ENCODE measurements at places on chromosomes 3 and 15.
A peak's percentile ranks its signal among the peaks of the same experiment; 100 is the strongest.

DNA sequence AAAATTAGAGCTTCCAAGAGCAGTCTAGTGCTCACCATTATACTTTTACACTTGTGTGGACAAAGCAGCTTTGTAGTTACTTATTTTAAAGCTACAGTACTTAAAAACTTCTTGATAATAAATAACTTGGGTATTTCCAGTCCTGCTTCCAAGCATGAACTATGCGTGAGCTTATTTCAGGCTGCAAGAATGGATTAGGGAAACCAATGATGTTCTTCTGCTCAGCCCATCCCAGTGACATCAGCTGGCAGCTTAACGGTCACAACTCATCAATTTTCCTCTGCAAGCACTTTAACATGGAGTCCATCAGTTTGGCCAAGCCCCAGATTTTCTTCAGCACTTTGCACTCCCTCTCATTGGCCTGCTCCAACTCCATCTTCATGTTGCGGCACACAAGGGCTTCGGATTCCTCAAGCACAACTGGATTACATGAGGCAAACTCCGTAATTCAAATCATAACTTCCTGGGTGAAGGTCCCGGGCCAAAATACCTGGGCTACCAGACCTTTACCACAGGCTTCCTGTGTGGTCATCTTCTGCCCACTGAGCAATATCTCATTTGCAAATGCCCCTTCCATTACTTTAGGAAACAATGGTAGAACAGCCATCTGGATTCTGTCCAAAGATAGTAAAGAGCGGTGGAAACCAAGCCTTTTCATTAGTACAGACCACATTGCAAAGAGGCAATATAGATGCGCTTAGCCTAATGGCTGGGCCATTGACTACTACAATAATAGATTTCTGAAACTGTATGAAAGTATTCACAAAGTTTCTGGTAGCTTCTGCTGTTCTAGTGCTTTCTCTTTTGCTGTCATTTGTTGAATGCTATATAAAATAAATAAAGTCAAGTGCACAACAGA lies 87.5 kb upstream of the DAZL start:
- no peak for DNase-seq

- no peak for DNase-seq
Measured at GRCh38 chr3:170421111-170421641, 2.5 kb downstream of the CLDN11 start.

DNA sequence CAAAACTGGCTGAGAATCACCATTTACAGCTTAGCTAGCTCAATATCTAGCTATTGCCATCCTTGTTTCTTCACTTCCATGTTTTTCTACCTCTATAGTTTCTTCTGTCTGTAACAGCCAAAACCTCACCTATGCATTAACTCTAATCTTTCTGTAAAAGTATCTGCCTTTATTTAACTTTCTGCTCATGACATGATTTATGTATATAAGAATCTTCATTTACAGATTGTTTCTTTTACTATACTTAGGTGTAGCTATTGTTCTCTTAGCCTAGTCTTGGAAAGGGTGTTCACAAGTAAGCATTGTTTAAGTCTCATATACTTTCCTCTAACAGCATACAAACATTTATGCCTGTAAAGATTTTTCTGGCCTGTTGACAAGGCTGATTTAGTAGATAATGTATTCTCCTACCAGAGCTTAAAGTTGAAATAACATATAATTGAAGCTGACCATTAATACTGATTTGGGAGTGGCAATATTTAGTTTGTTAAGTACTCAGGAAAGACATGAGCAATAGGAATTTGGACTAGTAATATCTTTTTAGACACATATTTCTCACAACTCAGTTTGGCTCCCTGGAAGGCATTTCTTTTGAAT lies 9.4 kb downstream of the FILIP1L start:
- no peak for DNase-seq

GRCh38 chr3:4744405-4745234 lies 234.6 kb upstream of the BHLHE40 start:
- no peak for DNase-seq

DNA sequence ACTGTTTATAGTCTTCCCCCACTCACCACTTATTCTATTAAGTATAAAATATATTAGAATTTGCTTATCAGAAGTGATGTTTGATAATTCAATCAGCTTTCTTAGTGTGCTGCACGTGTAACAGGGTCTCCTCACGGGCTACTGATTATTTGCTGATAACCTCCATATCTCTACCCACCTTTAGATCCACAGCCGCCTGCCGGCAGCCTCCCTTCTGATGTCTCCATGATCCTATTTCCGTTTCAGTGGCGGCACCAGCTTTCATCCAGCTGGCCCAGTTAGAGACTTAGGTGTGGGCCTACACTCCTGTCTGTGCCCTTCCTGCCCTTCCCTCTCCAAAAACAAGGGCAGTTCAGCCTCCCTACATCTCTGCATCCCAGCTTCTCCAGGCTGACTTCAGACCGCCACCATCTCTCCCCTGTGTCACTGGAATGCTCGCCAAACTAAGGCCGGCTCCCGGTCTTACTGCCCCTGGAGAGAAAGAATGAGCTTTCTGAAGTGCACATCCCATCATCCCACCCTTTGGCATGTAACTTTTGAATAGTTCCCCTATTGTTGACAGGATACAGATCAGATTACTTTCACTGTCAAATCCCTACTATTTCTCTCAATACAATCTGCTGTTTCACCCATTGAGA lies 76.6 kb upstream of the PRTG start:
- DNase-seq, result no peak

- DNase-seq, result peak; percentile 82
Measured at GRCh38 chr15:48177766-48178647, at the start of gene MYEF2. Gene MYEF2, minus strand, starts transcription at chr15:48178295. Its CDS starts 58 bp downstream, at chr15:48178237.

- no peak for DNase-seq
Measured at GRCh38 chr3:171784387-171784786, 25.9 kb downstream of the PLD1 start.

GRCh38 chr15:71777216-71777943 lies 33.0 kb upstream of the NR2E3 start:
- no peak for DNase-seq

DNA sequence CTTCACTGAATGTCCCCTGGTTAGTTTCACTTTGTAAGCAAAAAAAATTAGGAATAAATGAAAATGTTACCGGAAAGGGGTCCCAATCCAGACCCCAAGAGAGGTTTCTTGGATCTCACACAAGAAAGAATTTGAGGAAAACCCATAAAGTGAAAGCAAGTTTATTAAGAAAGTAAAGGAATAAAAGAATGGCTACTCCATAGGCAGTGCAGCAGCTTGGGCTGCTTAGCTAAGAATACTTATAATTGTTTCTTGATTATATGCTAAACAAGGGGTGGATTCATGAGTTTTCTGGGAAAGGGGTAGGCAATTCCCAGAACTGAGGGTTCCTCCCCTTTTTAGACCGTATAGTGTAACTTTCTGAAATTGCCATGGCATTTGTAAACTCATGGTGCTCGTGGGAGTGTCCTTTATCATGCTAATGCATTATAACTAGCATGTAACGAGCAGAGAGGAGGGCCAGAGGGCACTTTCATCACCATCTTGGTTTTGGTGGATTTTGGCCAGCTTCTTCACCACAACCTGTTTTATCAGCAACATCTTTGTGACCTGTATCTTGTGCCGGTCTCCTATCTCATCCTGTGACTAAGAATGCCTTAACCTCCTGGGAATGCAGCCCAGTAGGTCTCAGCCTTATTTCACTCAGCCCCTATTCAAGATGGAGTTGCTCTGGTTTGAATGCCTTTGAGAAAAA lies 41.0 kb upstream of the CMSS1 start:
- no peak for DNase-seq

DNA sequence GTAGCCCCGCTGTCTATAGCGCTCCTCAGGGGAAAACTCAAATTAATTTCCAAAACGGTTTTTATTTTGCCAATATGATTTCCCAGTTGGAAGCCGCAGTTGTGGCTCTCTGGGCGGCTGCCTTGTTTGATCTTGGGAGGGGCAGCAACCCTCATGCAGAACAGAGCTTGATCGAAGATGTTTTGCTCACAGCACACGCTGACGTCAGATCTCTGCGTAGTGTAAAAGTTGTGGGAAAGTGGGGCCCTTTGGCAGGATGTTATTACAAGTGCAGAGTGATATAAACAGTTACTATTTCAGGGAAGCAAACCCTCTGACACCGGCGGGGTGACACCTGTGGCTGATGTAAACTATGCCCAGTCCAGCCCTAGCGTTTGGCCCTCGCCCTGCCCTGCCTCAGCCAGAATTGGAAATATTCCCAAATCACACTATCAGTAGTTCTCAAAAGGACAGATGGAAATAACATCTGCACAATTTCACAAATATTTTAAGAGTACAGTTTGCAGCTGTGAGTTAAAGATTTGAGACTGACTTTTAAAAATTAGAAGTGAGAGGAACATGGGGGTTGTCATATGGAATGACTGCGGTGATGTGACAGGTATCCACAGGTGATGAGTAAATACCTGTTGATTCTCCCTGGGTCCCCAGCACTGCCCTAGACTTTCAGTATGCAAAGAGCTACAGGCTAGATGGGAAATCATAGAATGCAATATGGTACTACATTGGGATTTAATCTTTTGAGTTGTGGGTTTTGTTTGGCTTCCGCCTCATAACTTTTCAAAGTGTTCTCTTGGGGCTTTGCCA lies 1.7 kb downstream of the SYNM start:
- DNase-seq, result no peak

- DNase-seq, result peak; percentile 63
Measured at GRCh38 chr3:88195951-88196434, 46.2 kb downstream of the C3orf38 start.

DNA sequence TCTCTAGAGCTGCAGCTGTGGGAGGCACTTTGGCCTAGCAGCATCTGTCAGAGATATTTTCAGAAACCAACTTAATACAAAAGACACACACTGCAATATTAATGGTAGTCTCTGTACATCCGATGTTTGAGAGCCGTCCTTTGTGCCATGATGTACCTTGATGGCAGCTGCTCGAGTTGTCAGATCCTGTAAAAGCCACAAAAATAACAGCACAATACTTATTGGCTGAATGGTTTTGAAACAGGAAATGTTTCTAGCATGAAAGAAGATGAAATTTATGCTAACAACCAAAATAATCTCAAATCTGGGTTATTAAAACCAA lies 445.5 kb upstream of the TBL1XR1 start:
- DNase-seq, result no peak

DNA sequence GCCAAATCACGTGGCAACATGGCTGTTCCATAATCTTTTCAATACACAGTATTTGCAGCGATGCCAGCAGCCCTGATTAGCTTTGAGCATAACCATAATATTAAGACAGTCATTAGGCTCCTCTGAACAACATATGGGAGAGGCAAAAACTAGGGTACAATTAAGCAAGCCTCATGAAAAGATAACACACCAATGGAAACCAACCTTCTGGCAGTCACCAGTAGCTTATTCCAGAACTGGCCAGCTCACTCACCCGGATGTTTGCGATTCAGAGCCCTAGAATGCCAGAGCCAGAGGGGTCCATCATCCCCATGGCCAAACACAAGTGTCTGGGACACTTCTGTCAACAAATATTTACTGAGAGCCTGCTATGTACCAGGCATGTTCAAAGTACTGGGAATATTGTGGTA lies 48.8 kb upstream of the PLXND1 start:
- DNase-seq, result no peak

GRCh38 chr3:170809007-170809974 lies 60.7 kb downstream of the RPL22L1 start:
- DNase-seq, result no peak

DNA sequence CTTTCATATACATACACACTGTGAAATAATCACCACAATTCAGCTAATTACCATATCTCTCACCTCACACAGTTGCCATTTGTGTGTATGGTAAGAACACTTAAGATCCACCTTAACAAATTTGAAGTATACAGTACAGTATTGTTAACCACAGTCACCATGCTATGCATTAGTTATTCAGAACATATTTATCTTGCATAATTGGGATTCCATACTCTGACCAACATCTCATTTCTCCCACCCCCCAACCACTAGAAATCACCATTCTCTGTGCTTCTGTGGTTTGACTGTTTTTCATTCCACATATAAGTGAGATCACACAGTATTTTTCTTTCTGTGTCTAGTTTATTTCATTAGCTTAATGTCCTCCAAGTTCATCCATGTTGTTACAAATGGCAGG lies 247.7 kb upstream of the CTNNB1 start:
- DNase-seq, result no peak

GRCh38 chr3:186506857-186507256 lies 37.3 kb downstream of the CRYGS start:
- peak; percentile 69 for DNase-seq

- DNase-seq, result no peak
Measured at GRCh38 chr3:126498929-126499328, 18.6 kb downstream of the UROC1 start.

DNA sequence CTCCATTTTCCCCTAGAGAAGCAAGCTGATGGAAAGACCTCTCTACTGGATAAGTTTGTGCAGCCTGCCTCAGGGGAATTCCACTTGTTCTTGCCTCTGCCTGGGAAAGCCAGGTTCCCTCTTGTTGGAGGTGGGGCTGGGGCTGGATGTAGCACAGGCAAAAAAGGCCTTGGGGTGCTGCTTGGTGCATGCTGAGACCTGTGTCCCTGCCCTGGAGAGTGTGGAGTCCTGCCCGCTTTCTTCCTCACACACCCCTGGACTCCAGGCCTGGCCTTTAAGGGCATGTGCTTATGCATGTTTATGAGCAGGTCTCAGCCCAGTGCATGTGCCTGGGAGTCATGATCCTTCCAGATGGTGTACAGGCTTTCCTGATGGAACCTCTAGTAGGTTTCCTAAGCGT lies 23.5 kb upstream of the JMJD7 start:
- DNase-seq, result no peak

GRCh38 chr15:78142332-78142731 lies 6.8 kb upstream of the IDH3A start:
- no peak for DNase-seq

DNA sequence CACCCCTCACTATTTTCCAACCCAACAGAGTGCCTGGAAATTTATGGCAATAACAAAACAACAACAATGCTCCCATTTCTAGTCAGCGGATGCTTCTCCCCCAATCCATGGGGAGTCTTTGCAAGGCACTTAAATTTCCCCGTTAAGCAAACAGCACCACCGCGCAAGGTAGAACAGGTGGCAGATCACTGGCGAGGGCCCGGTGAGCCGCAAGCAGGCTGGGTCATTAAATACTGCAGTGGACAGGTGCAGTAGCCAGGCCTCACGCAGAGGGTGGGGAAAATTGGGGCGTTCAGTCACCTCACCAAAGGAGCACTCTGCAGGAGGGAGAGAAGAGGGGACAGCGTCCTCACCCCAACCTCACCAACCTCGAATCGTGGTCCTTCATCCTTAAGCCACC lies 147.5 kb downstream of the NTRK3 start:
- DNase-seq, result no peak

- DNase-seq, result no peak
Measured at GRCh38 chr3:150666167-150666566, 37.6 kb downstream of the ERICH6 start.

- no peak for DNase-seq
Measured at GRCh38 chr15:51709031-51709430, 27.7 kb downstream of the SCG3 start.

DNA sequence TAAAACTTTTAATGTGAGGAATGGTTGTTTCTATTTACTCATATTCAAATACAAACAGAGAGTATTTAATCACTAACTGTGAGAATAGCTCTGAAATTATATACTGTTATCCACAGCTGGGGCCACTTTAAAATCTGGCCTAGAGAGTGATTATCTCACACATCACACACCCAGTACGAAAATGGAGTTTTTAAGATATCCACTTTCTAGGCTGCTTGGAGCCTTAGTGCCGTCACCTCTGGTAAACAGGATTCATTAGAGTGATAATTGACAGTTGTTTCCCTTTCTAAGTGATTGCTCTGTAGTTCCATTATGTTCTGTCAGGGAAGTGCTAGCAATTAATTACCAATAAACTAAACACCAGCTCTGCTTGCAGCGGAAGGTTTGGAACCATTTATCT lies 942.4 kb downstream of the FHIT start:
- DNase-seq, result no peak

Measured in stimulated activated CD8-positive, alpha-beta memory T cell treated with anti-CD3 and anti-CD28 coated beads, Interleukin-4, amount 100 ng/mL, for 48 hours (primary cell).